ENCODE measurements at places on chromosomes 5 and 9.

DNA sequence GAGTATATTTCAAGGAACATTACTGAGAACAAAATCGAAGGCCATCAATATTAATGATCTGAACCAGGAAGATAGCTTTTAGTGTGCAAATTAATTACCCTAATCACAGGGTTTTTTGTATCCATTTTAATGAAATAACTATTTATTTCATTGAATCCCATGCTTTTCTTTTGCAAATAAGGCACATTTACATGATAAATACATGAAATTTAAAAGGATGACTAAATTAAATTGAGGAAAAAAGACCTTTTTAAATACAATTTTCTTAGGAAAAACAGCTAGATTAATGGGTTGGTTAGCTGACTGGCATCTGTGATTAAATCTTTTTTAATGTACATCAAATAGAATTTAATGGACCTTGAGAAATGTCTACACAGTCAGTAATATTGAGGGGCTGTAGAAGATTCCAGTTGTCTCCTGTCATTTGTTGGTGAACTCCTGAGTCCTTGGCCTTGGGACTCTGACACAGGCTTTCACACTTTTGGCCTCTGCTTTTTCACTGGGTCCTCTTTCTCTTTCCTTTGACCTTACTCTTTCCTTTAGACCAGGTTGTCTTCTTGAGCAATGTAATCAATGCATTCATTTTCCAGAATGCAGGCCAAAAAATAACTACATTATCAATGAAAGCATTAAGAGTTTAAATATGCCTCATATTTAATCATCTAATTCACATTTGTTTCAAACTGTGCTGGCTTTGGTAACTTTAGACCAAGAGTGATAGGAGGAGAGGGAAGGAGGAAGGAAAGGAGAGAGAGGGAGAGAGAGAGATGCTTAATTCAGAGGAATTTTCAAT, 511.5 kb downstream of the ZNF608 start:
- no peak for DNase-seq

DNA sequence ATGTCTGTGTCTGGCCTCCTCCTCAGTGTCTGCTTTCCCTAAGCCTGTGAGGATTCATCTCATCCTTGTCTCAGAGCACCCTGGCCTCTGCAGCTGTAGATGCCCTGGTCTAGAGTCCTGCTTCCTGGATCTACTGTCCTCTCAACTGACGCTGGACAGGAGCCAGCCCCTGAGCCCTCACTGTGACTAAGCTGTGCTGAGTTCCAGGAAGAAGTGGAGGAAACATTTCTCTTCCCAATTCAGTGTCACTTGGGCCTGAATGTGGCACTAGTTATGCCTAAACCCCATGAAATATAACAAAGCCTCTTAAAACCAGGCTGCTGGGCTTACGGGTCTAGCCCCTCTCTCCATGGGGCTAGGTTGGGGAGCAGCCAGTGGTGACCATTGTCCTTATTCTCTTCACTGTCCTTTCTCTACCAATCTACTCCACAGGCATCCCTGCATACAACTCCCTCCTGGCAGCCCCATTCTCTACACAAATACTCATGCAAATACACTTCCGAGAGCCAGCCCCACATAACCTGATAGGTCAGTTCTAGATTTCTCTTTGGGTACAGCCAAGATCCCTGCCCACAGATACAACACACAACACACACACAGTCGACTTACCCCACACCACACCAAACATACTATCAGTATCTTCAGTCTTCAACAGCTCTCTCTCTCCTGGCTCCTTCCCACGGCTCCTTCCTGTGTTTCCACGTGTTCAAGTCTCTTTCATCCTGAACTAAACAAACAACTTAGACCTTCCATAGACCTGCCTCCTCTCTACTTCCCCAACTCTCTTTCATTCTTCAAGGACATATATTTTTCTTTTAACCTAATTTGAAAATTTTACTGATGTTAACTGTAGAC, 220.8 kb downstream of the SNX18 start:
- peak; percentile 65 for DNase-seq

- DNase-seq = peak; percentile 71
These were observed 747 bp downstream of the LRSAM1 start for GRCh38 chr9:127451858-127452656.

- peak; percentile 10 for DNase-seq
These were observed 63.3 kb downstream of the RGS3 start for GRCh38 chr9:113526841-113527240.
